NCI-H524 (cell line): ENCODE measurements at places on chromosomes 2 and 18.

- peak; percentile 1 for DNase-seq
Observed at GRCh38 chr2:203782262-203782976, 76.0 kb downstream of the CD28 start.

- DNase-seq = no peak
Observed at GRCh38 chr18:76903386-76903785, 81.0 kb downstream of the ZNF236 start.

DNA sequence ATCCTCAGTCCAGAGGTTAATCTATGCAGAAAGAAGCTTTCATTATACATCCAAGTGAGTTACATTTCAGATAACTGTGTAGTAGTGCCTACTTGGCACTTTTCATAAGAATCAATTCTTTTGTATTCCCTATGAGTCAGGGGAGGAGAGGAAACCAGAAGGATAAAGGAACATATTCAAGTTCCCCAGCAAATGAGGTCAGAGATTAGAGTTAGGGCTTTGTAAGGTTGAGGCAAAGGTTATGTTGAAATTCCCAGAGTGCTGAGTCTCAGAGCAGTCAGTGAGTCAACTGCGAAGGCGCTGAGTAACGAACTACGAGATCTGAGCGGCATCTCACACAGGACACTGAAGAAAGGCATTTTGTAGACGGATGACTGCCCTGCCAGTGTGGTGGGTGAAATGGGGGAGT, 25.1 kb upstream of the ME2 start:
- no peak for DNase-seq

DNA sequence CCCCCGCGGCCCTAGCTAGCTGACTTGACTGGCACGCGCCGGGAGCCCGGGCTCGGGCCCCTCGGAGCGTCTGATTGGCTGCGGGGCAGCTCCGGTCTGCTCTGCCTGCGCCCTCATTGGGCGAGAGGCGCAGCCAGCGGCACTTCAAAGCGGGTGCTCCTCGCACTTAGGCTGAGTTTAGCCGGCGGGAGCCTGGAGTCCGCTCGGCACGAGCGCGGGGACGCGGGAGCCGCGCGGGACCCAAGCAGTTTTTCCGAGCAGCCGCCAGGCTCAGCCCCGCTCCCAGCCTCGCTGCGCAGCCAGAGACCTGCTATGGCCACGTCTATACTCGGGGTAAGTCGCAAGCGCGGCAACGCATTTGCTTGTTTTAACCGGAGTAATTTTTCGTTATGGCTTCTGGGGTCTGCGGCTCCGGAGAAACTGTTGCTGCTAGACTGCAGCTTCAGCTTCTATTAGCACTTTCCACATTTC, at the start of gene SP9:
Gene SP9, plus strand, starts transcription at position 174 of the 471 bp plus-strand sequence. Its CDS starts 139 bp downstream, at position 313.
- peak; percentile 64 for DNase-seq

DNA sequence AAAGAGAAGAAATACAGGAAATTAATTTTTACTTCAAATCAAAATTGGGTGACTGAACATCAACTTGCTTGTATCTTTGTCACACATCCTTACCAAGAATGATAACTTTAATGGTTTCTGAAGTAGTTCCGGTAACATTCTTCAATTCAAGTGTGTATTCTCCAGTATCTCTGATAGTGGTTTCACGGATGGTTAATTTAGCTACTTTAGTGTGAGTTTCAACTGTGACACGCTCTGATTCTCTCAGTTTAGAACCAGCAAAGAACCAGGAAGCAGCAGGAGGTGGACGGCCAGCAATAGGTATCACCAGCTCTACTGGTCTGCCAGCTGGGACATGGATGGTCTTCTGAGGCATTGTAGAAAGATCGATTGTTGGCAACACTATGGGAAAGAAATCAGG, 62.3 kb downstream of the PLEKHA3 start:
- no peak for DNase-seq

GRCh38 chr2:143824791-143825190, 695.1 kb downstream of the ZEB2 start:
- no peak for DNase-seq

- no peak for DNase-seq
Observed at GRCh38 chr2:71210292-71210691, 16.6 kb downstream of the PAIP2B start.

DNA sequence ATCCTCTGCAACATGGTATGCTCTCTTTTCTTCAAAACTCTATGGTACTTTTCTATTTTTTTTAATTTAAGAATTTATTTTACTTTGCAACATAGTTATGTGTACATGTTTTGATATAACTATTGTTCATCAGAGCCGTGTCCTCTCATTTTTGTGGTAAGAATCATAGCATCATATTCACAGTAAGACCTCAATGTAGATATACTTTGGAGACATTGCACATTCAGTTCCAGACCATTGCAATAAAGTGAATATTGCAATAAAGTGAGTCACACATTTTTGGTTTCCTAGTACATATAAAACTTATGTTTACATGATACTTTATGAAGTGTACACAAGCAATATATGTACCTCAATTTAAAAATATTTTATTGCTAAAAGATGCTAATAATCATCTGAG, 22.7 kb upstream of the LINC00305 start:
- DNase-seq = no peak

DNA sequence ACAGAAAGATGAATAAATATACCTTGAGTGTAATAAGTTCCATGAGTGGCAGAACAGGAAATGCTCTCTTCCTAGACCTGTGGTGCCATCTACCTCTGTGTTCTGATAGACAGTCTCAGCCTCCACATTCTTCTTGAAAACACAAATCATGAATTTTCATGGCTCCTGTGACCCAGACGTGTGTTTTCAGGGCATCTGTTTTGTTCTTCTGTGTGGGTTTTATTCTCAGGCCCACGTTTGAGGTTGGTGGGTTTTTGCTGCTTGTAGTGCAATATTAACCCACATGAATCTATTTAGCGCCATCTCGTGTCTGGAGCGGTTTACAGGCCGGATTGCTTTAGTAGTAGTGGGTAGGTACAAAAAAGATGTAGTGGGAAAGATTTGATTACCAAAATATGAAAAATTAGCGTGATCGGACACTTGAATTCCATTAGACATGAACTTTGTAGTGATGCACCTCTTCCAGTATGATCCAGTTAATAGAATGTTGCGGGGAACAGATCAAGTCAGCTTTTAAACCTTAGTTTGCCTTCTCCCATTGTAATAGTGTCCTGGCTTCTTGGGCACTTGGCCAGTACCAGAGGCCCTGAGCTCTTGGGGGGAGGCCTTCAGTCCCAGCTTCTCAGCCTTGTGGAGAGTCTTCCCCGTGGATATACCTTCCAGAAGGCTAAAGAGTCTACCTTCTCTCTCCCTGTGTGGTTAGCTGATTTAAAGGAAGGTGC, 256.5 kb downstream of the TPGS2 start:
- DNase-seq = peak; percentile 53

- DNase-seq = no peak
Observed at GRCh38 chr18:31490833-31491232, 7.1 kb upstream of the DSG2 start.

DNA sequence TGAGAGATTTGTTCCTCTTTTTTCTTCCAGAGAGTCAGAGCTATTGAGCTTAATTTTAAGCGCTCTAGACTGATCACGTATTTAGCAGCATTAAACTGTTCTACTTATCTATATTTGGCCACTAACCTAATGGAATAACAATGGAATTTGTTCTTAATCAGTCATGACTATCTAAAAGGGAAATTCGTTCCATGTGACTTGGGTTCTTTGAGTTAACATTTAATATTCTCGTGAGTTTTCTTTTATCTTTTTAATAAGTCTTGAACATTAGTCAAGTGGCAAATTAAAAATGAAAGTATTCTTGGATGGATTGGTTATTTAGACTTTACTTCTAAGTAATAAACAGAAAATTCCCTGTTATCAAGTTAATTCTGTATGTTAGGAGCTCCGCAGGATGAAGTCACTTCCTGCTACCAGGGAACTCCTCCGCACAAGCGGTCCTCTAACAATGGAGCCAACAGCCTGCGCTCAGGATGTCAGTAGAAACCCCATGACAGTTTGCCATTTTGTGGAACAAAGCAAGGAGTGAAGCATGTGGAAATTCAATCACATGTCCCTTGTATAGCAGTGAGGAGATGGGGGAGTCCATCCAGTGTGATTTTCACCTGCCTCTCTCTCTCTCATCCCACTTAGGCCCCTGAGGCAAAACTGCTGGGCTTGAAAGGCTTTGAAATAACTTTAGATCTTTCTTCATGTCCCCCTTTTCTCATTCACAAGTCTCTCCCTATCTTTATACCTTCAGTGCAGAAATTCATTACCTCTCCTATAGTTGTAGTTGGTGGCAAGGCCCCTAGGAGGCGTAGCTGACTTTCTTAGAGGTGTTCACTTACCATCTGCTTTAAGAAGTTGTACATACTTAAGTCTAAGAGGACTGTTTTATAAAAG, 138.1 kb downstream of the WDR7 start:
- DNase-seq = peak; percentile 51

GRCh38 chr18:21064347-21064746, 47.3 kb downstream of the ROCK1 start:
- no peak for DNase-seq

GRCh38 chr18:67376372-67376771, 140.1 kb downstream of the DSEL start:
- DNase-seq = no peak

GRCh38 chr18:49486134-49486533, 900 bp downstream of the C18orf32 start:
- DNase-seq = no peak

- DNase-seq = no peak
Observed at GRCh38 chr18:44170208-44170880, 510.3 kb upstream of the SETBP1 start.

- no peak for DNase-seq
Observed at GRCh38 chr2:236552212-236552542, 17.4 kb upstream of the ACKR3 start.

DNA sequence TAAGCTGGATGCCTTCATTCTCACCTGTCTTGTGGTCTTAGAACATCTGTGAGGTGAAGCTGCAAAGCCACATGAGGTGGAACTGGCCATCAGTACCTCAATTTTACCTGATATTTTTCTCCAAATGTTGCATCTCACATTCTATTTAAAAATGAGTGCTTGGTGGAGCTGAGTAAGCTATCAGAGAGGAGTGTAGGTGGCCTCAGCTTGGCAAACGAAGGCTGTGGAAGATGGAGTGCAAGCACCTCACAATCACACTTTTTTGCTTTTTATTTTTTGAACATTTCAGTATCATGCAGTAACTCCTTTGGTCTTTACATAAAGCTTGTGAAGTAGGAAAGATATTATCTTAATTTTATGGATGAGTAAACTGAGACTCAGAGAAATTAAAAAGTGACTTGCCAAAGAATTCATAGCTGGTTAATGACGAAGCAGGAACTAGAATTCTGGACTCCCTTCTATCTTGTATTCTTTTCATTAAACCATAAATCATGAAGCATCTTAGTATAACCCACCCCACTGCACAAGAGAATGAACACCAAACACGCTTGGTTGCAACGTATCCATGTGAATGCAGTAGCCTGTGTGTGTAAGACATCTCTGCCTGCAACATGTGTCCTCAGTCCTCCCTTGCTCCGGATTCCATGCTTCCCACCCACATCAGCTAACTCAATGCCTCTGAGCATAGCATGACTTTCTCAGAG, 27.2 kb downstream of the C2orf49 start:
- no peak for DNase-seq

DNA sequence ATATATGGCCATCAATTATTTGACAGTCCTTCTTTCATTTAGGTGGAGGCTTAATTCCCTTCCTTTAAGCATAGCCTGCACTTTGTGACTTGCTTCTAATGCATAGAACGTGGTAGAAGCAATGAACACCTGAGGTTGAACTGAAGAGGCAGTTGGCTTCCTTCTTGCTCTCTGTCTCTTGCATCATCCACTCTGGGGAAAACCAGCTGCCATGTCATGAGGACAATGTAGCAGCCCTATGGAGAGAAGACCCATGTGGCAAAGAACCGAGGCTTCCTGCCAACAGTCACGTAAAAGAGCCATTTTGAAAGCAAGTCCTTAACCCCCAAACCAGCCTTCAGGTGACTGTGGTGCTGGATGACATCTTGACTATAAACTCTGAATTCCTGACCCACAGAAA, 46.8 kb downstream of the ATOH8 start:
- DNase-seq = no peak

DNA sequence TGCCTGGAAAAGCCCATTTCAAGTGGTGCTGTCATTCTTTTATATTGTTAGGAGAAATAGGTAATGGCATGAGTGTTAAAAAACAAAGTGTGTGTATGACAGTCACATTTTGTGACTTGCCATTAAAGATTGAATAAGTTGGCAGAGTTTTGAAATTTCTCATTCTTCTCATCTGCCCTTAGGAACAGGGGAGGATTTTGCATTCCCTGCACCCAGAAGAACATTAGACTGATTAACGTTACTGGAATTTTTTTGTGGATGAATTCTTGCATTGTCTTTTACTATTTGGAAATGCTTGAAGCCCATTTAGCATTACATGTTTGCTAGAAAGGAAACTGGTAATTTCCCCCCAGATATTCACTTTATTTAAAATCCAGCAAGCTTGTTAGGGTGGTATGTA, 162.2 kb downstream of the BABAM2 start:
- no peak for DNase-seq
